ENCODE measurements at places on chromosomes 5 and 9.

GRCh38 chr9:120712539-120713031 is 1.7 kb downstream of the MEGF9 start:
- DNase-seq: no peak

GRCh38 chr9:136570916-136571315 is 25.1 kb upstream of the NOTCH1 start:
- DNase-seq: no peak

- peak; percentile 12 for DNase-seq
Observed at GRCh38 chr5:6201631-6202030, 176.7 kb downstream of the MED10 start.

DNA sequence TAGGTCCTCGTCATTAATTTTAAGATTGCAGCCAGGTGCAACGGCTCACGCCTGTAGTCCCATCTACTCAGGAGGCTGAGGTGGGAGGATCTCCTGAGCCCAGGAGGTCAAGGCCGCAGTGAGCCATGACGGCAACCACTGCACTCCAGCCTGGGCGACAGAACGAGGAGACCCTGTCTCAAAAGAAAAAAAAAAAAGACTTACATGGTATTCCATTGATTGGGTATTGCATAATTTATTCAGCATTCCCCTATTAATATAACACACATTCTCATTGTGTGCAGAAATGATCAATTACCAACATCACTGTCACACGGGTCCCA is 62.9 kb downstream of the DUSP1 start:
- no peak for DNase-seq

- DNase-seq: peak; percentile 18
Observed at GRCh38 chr9:19371942-19372341, 8.1 kb downstream of the RPS6 start.

GRCh38 chr9:136977649-136978072 is 357 bp downstream of the PTGDS start:
- DNase-seq: no peak

GRCh38 chr9:131446276-131446675 is 52.4 kb downstream of the PRRC2B start:
- no peak for DNase-seq

GRCh38 chr9:26371236-26371635 is 521.4 kb downstream of the CAAP1 start:
- no peak for DNase-seq

- DNase-seq: peak; percentile 37
Observed at GRCh38 chr5:89480406-89481007, 597.5 kb upstream of the MEF2C start.

- DNase-seq: no peak
Observed at GRCh38 chr9:13648068-13648467, 368.6 kb upstream of the MPDZ start.

DNA sequence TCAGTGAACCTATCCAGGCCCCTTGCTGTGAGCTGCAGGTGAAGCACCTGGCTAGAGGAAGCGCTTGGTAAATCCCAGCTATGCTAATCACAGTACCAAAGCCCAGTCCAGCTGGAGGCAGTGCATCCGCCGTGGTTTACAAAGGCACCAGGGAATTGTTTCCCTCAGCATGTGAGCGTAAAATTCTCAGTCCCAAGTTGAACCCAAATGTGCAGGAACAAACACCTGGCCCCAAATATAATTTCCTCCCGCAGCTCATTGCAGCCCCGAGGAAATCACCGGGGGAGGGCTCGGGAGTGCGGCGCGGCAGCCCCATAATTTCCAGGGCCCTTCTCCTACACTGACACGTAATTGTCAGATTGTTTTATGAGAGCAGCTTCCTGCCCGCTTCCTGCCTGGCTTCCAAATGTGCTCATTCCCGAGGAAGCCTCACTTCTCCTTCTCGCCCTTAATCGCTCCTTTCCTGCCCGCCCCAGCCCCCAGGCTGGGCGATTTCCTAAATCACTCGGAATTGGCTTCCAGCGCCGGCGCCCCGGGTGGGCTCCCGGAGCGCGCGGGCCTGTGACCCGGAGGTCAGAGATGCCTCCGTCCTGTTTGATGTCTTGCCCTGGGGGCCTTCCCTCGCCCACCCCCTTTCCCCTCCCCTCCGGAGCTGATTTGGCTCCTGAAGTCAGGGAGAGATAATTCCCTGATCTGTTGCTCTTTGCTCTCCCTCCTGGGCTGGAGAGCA is 134.4 kb downstream of the FGF1 start:
- DNase-seq: peak; percentile 27

DNA sequence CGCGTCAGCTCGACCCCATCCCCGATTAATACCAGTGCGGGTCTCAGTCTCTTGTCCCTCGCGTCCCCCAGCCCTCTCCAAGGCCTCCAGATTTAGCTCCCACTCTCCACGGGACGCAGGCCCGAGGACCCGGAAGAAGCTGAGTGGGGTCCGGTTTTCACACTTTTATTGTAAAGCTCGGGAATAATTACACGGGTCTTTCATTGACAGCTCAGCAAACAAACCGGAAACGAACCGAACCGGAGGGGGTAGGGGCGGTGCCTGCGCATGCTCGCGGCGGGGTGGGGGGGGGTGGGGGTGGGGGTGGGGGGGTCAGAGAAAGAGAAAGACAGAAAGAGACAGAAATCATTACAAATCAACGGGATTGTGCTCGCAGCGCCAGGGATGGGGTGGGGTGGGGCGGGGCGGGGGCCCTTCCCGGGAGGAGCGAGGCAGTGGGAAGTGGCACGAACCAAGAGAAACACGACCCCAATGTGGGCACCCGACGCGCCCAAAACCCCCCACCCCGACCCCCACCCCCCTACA is 27.9 kb downstream of the PCDH1 start:
- peak; percentile 49 for DNase-seq

DNA sequence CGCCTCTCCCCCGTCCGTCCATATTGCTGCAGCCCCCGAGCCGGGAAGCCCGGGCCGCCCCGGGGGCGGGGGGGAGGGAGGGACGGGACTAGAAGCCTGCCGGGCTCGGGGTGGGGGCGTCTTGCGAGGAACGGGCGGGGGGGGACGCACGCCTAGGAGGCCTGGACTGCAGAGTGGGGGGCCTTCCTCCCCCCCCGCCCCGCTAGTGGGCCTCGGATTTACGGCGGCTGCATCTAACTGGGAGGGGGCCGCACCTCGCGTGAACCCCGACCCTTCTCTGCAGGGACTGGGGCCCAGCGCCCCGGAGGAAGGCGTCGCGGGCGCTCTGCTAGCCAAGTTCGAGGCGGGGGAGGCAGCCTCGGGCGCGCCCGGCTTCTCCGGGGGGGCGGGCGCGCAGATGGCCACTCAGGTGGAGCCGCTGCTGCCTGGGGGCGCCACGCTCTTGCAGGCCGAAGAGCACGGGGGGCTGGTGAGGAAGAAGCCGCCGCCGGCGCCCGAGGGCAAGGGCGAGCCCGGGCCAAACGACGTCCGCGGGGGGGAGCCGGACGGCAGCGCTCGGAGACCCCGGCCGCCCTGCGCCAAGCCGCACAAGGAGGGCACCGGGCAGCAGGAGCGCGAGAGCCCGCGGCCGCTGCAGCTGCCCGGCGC is at the start of gene LARP1:
Gene LARP1 (plus strand): TSS at position 17 of the 648 bp plus-strand sequence. CDS start 381 bp downstream, at position 398.
- no peak for DNase-seq

- no peak for DNase-seq
Observed at GRCh38 chr9:133584167-133584558, 25.0 kb downstream of the FAM163B start.

DNA sequence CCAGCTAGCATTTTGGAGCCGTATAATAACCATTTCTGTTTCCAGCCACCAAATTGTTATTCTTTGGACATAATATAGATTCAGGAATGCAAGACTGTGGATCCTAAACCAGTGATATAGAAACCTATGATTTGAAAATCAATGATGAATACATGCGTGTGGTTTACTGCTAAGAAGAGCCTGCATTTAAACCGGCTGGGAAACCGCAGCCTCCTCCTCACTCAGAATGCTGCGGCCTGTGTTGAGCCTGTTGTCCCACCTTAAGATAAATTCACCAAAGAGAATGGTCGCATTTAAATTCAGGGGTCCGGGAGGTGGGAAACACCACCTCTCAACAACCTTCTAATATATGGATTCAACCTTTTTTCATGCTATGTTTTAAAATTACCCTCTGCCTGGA is 148.0 kb downstream of the MEF2C start:
- no peak for DNase-seq

- no peak for DNase-seq
Observed at GRCh38 chr9:38053697-38054461, 15.1 kb downstream of the SHB start.

Measured in fibroblast of skin of back (primary cell).